Colonic mucosa (tissue), 4 donors: ENCODE measurements at places on chromosomes 1 and 21.
A peak's percentile ranks its signal among the peaks of the same experiment; 100 is the strongest.

- DNase-seq = no peak
Measured at GRCh38 chr1:183694066-183694465, 41.0 kb upstream of the APOBEC4 start.

- DNase-seq = peak; percentile 59
Measured at GRCh38 chr1:156676820-156677615, at the start of gene NES. NES (minus strand) TSS chr1:156677407; CDS start chr1:156677264, 143 bp downstream.

- DNase-seq = no peak
Measured at GRCh38 chr21:45320261-45321025, 32.7 kb upstream of the POFUT2 start.

DNA sequence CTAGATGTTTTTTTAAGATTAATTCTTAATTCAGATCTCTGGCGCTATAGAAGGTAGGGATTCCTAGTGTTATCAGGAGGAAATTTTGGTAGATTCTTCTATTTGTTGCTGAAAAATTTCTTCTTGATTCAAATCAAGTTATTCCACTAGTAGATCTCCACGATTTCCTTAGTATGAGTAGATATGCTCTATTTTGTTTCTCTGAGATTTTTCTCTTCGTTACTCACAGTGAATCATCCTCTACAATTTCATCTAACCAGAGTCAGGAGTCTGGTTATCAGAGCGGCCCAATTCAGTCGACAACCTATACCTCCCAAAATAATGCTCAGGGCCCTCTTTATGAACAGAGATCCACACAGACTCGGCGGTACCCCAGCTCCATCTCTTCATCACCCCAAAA, 18.8 kb upstream of the HAX1 start:
- DNase-seq = no peak

GRCh38 chr1:39047374-39048229, 21.5 kb downstream of the NDUFS5 start:
- no peak for DNase-seq

- no peak for DNase-seq
Measured at GRCh38 chr1:221772117-221772516, 30.2 kb upstream of the DUSP10 start.

DNA sequence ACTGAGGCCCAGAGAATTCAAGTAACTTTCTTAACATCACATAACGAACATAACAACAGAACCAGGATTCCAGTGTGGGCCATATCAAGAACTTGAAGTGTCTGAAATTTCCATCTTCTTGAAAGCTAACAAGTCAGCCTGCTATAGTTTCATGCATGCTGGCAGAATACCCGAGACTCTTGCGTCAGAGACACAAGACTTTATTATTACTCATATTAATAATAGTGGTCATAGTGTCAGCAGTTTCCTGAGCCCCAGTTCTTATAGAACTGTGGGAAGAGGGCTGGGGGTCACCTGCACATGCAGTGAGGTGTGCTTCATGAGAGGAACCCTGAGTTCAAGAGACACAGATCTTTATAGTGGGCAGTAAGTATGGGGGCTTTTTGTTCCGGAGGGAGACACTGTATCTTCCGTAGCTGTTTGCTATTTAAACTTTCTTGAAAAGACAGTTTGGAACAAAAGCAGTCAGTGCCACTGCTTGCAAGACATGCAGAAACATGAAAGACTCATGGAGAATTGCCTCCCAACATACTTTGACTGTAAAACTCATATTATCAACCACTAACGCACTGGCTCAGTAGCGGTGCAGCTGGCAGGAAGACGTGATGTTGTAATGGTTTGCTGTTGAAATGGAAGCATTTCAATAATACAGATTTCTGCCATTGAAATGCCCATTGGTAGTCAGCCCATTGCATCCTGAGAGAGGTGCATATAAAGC, 339.2 kb downstream of the ADGRL2 start:
- DNase-seq = no peak

- DNase-seq = no peak
Measured at GRCh38 chr1:10606064-10606463, 131.3 kb downstream of the PEX14 start.

GRCh38 chr1:58143972-58144697, 402.4 kb downstream of the OMA1 start:
- DNase-seq = no peak

DNA sequence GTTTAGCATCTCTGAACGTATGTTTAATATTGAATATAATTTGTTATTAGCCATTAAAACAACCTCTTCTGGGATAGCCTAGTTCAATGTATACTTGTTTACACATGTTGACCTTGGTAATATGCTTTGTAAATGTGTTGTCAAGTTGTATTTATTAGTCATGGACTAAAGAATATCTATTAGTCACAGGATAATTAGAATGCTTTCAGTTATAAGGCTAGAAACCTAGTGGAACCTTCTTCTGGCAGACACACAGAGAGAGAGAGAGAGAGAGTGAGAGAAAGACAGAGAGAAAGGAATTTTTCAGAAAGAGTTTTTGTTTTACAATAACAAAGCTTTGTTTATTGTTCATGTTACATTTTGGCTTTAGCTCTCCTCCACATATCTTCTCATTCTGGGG, 181.1 kb upstream of the APP start:
- no peak for DNase-seq

GRCh38 chr1:1273512-1274298, at the start of gene UBE2J2:
UBE2J2 (minus strand) TSS chr1:1273854; CDS start chr1:1267992, 5,862 bp downstream.
- peak; percentile 94 for DNase-seq
